Stimulated activated CD8-positive, alpha-beta memory T cell treated with anti-CD3 and anti-CD28 coated beads, Interleukin-7, amount 100 ng/mL, for 4 hours (primary cell): ENCODE measurements at places on chromosomes 3 and 15.

DNA sequence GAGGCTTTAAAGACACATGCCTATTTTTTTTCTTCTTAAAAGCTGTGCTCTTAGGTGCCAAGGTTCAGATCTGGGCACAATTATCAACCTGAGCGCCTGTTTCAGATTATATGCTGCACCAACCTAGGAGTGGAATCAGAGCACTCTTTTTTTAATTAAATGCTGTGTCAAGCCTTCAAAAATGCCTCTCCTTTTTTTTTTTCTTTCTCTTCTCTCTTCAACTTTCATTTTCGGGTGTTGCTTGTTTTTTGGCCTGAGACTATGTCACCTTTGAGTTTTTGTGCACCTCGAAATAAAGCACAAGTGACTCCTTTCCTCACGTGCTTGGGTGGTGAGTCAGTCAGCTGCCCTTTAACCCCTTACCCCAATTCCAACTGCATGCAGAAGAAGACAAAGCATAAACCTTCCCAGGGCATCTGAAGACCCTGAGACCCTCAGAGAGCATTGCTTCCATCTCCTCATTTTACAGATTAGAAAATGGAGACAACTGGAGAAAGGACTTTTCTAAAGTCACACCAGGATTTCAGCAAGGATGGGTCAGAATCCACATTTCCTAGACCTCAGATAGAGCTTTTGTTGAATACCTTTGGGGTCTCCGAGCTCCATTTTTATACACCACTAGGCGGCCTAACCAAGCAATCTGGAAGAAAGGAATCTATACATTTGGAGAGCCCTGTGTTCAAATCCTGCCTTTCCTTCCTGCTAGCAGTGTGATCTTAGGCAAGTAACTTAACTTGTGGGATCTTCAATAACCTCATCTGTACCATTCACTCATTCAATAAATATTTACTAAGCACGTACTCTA lies 631 bp upstream of the PRICKLE2 start:
- no peak for DNase-seq

DNA sequence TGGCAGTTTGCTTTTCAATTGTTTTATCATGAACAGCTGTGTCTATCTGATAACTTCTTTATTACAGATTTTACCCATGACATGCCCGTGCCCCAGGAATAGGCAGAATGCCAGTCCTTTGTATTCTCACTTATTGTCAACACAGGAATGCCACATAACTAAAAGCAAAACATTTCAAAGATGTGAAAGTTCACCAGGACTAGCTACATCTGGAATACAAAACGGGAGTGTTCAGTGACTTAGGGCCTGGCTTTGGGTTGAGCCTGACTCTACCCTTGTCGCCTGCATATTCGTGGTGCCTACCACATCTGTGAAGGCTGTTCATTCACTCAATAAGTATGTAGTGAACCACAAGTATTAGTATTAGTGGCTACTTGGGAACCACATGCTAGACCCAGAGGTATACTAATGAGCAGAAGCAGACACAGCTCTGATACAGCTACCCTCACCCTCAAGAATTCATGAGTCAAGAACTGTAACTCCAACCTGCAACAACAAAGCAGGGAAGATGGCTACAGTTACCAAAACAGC lies 2.9 kb downstream of the TNFSF10 start:
- no peak for DNase-seq

DNA sequence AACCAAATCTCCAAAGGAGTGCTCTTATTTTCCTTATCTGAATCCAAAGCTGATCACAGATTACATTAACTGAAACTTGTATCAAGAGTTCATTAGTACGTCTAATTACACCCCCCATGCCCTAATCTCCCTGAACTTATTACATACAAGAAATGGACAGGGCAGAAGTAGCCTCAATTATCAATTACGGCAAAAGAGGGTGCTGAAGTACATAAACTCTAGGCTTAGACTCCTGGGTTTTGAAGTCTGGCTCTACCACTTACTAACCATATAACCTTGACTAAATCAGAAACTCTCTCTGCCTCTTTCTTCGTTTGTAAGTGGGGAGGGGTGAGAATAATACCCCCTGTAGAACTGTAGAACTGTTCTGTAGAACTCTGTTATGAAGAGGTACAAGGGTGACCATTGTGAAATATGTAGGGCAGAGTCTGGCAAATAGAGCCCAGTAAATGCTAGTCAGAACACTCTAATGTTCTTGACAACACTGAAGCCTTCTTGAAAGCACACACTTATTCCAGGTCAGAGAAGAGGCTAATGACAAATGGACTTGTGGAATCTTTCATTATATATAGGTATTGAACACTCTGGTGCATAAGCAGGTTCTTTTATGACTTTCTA lies 19.6 kb upstream of the OR5K4 start:
- DNase-seq = no peak

DNA sequence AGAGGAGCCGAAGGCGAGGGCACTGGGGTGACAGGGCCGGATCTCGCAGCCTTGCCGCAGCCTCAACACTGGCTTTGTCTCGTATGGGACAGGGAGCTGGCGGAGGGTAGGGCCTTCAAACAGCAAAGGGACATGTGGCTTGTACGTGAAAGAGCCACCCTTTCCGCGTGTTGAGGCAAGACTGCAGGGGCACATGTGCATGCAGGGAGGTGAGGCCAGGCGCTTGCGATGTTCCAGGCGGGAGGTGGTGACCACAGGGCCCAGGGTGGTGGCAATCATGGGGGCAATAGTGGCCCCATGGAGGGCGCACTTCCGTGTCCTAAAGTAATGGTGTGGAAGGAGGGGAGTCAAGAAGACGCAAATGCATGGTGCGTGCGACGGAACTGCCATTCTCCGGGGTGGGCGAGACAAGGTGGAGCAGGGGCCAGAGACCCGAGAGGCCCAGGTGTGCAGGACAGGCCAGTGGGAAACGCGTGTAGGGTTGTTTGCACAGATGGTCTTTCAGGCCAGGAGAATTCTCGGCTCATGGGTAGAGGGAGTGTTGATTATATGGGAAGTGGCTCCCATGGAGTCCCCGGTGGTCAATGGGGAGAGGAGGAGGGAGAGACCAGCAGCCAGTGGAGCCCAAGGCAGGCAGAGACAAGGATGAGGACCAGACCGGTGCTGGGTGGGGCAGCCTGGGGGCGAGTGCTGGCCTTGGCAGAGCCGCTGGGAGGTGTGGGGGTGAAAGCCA lies 45.8 kb upstream of the PCSK6 start:
- no peak for DNase-seq

DNA sequence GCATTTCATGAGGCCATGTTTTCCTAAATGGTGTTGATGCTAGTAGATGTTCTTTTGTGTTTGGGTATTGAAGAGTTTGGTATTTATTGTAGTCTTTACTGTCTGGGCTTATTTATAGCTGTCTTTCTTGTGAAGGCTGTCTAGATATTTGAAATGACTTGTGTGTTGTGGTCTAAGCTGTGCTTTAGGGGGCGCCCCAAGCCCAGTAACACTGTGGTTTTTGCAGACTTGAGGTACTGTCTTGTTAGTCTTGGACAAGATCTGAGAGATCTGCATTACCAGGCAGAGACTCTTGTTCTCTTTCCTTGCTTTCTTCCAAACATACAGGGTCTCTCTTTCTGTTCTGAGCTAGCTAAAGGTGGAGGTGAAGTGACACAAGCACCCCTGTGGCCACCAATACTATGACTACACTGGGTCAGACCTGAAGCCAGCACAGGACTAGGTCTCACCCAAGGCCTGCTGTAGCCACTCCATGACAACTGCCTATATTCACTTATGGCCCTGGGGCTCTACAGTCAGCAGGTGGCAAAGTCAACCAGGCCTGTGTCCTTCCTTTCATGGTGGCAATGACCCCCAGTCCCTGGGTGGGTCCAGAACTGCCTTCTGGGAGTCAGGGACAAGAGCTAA lies 152.1 kb upstream of the TBC1D5 start:
- DNase-seq = no peak

DNA sequence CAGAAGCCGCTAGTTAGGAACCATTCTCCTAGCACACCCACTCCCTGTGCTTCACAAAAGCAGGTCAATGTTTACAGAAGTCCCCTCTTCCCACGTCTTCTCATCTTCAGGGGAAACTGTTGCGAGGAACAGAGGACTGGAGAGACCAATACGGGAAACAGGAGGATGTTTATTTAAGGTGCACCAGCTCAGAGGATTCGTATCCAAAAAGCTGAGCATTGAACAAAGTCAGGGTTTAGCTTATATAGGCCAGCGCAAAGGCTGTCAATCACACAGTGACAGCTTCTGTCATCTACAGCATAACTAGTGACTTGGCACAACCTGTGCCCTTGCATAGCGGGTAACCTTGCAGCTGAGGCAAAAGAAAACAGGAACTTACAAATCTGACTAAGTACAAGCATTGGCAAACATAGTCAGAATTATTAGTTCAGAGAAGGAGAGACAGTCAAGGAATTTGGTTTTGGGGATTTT lies 61.3 kb downstream of the ZDHHC19 start:
- no peak for DNase-seq

DNA sequence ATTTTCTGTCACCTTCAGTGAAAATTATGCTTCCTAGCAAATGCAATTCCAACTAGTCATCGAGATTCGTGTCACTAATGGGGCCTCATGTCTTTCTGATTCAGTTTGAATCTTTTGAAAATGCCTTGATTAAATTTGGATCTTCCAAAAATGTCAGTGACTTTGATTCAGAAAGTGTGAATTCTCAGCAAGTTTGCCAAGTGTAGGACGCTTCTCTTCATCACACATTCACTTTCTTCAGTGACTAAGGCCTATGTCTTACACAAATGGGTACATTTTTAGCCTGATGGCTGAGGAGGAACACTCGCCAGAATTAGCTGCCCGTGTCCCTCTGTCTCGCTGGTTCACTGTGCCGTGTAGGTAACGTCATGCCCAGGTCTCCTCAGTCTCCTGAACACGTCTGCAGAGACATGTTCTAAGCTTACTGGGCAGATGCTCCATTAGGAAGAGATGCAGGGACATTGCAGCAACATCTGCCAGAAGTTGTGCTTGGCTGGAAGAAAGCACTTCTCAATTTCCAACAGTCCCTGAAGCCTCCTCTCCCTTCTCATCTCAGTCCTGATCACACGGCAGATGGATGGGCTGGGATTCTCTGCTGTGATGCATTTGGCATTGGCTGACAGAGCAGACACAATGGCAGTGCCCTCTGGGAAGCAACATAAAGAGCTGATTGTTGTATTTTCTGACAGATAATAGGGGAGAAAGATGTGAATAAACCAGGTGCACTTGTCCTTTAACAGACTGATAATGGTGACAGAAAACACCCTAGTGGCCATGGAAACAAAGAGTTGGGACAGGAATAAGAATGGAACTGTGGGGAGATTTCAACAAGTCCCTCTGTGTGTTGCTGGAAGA lies 29.1 kb upstream of the LYZL4 start:
- DNase-seq = no peak

DNA sequence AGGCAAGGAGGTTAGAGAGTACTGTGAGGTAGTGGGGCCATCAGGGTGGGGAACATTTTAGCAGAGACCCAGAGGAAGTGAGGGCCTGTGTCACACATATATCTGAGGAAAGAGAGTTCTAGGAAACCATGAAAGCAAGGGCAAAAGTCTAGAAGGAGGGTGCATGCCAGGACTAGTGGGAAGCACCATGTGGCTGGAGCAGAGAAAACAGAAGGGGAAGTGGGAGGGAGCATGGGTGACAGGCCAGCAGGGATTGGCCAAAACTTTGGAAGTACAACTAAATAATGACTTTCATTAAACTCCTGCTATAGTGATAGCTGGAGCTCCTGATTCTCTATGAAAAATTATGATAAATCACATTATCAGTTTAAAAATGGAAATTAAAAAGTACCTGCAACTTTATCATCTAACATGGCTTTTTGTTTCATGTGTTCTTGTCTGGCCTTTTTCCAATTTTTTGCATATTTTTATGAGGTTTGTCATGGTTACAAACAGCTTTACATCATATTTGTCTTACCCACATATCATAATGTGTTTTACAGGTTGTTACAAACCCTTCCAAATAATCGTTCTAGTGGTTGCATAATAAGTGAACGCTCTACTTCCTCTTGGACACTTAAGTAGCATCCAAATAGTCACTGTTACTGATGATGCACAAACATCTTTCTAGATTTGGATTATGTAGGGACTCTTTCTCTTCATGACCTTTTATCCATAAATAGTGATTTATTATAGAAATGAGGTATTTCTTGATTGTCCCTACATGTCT lies 168.3 kb downstream of the NEK10 start:
- DNase-seq = no peak

DNA sequence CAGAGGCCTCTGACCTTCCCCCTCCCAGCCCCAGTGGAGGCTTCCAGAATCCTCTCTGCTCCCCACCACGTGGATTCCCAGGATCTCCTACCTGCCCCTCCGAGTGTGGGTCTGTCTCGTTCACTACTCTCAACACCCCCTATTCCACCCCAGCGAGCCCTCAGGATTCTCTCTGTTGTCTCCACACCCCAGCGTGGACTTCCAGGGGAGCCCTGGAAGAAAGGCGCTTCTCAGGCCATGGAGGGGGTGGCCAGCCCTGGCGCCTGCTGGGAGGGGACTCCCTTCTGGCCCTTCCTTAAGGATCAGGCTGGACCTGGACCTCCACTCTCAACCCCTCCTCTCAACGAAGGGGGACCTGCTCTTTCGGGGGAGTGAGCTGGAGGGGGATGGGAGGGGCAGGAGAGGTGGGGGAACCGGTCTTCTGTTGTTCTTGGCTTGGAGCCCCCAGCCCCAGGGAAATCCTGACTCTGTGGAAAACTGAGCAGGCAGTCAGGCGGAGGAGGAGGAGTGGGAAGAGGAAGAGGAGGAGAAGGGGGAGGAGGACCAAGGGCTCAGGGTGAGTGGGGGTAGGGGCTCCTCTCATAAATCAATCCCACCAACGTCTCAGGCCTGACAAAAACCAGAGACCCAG lies 32.9 kb downstream of the EPHB3 start:
- no peak for DNase-seq

- no peak for DNase-seq
These were observed 122.8 kb downstream of the DNAH12 start for GRCh38 chr3:57421336-57421735.

DNA sequence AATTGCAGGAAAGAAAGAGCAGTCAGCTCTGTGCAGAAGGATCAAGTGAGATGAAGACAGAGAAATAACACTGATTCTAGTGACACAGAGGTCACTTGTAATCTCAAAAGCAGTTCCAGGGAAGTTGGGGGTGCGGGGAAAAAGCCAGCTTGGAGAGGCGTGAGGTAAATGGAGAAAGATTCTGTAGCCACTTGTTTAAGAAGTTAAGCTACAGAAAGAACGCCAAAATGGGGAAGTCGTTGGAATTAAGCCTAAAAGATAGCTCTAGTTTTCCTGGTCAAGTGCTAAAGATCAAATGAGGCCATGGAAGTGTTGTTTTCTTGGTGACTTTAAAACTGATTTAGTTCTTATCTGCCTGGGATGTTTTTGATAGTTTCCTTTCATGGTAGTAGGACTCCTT lies 152.0 kb downstream of the GREM1 start:
- no peak for DNase-seq

DNA sequence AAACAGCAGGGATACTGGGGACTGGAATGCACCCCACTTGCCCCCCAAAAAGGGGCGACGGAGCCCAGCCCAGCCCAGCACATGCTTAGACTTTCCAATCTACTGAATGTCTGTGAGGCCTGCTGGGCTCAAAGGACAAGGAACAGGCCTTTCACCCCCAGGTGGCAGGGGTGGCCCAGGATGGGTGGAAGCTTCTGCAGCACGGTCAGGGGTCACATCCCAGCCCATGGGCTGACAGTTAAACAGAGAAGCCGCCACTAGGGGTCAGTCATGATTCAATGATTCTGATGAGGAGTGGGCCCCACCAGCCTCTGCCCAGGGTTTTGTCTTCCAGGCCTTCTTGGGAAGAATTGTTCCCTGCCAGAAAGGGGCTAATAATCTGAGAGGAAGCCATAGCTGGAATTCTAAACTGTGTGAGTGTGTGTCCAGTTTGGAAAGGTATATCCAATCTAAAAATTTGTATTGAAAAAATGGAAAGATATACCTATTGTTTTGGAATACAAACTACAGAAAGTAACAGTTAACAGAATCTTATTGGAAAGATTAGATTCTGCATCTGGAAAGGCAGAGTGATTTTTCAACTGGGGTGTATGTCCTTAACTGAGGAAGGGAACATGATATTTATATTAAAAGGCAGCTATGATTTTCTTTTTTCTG lies 2.2 kb downstream of the CHRNB4 start:
- no peak for DNase-seq
